Cardiac muscle cell (in vitro differentiated cells and primary cell): ENCODE measurements at places on chromosomes 5 and 9. TPM values are rescaled to one million over a fixed set of nuclear protein-coding genes. Genes with fewer than 3 reads are reported as not detected.

SLC4A9 gene
- total RNA-seq = not detected in 2 replicates

DNA sequence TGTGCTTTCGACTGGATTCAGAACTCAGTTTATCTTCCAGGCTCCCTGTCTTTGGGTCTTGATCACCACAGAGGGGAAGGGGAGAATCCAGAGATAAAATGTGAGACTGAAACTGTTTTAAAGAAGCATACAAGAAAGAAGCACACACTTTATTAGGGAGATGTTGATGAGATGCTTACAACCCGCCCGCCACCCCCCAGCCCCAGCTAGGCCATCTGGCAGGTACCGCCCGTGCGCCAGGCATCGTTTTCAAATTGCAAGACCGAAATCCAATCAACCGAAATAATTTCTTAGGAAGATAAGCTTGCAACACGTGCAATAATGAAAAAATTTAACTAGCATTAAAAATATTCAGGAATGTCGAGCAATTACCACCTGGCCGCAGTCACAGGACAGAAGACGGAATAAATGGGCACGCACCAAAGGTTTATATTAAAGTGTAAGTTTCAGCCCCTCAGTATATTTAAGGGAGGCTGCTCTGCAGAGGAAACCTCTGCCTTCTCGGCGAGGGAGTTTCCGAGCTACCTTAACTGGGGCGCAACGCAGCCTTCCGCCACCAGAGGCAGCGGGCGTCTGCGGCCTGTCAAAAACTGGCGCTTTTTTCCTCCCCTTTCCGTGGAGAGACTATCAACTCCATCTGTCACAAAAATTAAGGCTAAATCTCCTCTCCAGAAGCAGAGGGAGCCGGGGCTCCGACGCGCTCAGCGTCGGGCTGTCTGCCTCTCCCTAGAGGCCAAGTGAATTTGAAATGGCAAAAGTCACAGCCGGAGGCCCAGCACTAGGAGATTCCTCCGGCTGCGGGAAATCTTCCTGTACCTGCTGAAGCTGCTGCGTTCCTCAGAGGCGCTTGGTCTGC is 996 bp upstream of the GAS1 start:
- DNase-seq = peak; percentile 83
- peak overlapping the region; percentile 84 for H3K4me3 ChIP-seq
- H3K4me1 ChIP-seq = peaks cover 17% of the 10 kb centered on the region
- H3K27ac ChIP-seq = peak overlapping the region; percentile 14
- no peaks in the 10 kb centered on the region for H3K36me3 ChIP-seq

- H3K36me3 ChIP-seq = no peaks in the 10 kb centered on the region
- H3K4me3 ChIP-seq = no peak overlapping the region
- no peak for DNase-seq
Measured at GRCh38 chr5:169356181-169356580, 55.2 kb upstream of the SLIT3 start.

GRCh38 chr5:10222326-10222725 is 27.4 kb downstream of the ATPSCKMT start:
- no peaks in the 10 kb centered on the region for H3K27me3 ChIP-seq
- DNase-seq = no peak
- H3K4me3 ChIP-seq = no peak overlapping the region
